NCI-H446 (cell line): ENCODE measurements at places on chromosomes 7 and 10.

DNA sequence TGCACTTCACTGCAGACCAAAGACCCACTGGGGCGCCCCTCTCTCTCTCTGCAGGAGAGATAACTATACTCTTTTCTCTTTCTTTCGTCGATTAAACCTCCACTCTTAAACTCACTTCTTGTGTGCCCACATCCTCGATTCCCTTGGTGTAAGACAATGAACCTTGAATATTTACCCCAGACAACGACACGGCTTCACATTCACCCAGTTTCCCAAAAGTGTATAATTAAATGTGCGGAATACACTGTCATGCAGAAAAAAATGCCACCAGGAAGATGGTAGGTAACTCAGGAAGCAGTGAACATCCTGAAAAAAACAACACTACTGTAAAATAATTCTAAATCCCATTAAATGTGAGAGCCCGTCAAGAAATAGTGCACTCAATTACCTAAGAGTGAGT lies 882.2 kb downstream of the TYW1 start:
- no peak for DNase-seq

DNA sequence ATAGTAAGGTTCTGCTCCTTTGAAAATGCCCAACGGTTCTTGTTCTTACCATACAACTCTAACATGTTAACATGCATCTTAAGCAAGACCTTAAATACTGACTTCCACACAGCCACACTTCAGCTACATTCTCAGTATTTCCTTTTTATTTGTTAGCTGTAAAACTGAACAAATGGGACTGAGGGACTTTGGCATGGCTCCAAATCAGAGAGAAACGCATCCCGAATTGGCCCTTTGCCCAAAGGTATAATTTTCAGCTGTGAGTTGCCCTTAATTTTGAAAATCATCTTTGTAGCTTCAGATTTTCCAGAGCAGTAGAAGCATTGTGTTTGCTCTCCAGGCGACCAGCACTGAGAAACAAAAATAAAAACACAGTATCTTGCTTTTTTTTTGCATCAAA lies 56.4 kb downstream of the NEUROD6 start:
- DNase-seq: peak; percentile 38

DNA sequence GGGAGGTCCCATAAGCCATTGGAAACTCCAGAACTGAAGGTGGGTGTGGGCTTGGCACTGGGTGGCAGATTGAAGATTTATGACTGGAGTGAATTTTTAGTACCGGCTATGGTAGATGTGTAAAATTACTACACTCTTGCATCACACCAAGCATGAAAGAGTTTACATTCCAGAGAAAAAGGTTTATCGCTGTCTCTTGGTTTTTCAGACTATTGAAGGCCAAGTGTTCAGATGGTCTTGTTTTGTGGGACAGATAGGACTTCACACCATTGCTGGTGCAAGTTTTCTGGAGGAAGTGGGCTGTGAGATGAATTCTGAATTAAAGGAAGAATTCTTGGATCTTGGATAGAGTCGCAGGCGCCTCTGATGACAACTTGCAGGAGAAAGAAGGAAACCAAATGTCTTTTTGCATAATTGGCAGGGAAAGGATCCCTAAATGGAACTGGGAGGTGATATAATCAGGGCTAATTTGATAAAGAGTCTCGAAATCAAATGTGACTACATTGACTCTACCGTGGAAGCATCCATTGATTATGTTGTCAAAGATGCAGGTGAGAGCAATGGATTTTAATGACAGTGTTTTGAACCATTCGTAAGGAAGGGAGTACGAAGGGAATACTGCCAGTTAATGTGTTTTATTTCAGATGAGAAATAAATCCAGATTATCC lies 14.2 kb upstream of the NMT2 start:
- DNase-seq: no peak

GRCh38 chr10:86023931-86024280 lies 342.7 kb downstream of the GRID1 start:
- no peak for DNase-seq

GRCh38 chr10:88854684-88855083 lies 3.0 kb upstream of the ANKRD22 start:
- no peak for DNase-seq

DNA sequence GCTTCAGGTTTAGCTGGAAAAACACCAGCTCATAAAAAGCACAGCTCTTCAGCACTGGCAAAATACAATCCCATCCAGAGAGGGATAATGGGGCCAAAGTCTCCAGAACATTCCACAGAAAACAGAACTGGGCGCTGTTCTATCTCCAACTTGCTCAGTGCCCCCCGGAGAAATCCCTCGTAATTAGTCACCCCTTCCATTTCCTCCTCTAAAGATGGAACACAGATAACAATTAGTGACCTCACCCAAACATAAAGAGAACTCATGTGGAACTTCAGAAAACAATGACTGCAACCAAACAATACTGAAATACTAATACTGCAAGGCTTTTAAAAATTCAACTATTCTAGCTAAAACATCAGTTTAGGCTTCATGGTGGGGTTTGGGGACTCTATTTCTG lies 46.3 kb downstream of the KIAA1549 start:
- no peak for DNase-seq

DNA sequence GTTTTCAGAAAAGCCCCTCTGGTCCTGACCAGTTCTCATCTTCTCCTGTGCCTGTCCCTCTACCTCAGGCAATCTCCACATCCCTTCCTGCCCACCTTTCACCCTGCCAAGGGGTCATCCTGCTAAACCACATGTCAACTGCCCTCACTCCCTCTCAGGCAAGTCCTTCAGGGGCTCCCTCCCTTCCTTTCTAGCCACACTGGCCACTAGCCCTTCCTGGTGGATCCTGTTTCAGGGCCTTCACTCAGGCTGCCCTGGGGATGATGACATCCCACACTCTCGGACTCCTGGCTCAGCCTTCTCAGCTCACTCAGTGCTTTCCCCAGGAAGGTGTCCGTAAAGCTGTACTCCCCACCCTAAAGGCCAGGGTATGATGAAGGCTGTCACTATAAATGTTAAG lies 13.4 kb downstream of the STEAP1B start:
- no peak for DNase-seq

DNA sequence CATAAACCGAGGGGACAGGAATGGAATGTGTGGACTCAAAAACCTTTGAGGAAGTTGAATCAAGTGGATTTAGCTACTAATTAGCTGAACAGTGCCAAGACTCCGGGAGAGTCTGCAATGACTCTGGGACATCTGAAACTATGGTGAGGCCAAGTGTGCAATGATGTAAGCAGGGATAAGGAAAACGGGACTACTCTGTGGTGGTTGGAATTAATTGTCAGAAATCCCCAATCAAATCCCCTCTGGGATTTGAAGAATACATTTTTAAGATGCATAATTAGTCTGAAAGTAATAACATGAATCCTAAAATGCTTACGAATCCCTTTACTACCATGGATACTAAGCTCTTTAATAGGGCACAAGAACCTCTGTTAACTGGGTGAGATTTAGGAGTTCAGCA lies 602.8 kb downstream of the NRG3 start:
- DNase-seq: no peak

- DNase-seq: no peak
Observed at GRCh38 chr10:92421550-92421949, 130.6 kb downstream of the MARCHF5 start.

GRCh38 chr7:6205971-6206660 lies 66.3 kb downstream of the CYTH3 start:
- DNase-seq: no peak

- DNase-seq: no peak
Observed at GRCh38 chr10:133415752-133416151, 8.7 kb downstream of the SPRN start.

DNA sequence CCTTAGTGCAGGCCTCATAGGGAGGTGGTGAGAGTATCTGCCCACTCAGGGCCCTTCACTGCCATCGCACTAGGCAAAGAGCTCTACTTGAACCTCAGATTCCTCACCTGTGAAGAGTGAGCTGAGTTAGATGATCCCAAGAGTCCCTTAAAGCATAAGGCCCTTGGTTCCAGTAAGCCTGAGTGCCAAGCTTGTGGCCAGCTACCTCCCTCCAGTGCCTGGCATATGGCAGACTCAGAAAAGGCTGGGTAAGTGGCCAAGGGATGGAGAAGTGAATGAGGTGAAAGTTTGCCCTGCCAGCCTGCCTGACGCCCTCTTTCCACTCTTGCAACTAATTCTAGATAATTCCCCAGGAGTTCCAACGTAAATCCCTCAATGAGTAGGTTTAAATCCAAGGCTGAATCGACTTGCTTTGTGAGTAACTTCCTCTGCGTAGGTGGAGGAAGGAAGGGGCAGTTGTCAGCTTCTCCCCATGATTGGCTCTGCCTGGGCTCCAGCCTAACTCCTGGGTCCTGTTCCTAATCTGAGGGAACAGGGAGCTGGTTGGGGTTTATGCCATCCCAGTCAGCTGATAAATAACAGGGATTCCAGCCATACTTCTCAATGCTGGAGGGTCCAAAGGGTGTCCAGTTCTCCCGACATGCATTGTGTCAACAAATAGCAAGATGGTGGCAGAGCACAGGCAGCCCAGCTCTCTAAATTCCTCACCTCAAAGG lies 14.2 kb downstream of the DUSP5 start:
- DNase-seq: no peak

GRCh38 chr7:100674411-100675104 lies 1.0 kb downstream of the GNB2 start:
- DNase-seq: no peak

- no peak for DNase-seq
Observed at GRCh38 chr10:68221196-68221595, 10.7 kb downstream of the ATOH7 start.

GRCh38 chr10:88309365-88309764 lies 273.8 kb downstream of the RNLS start:
- DNase-seq: no peak

GRCh38 chr7:55786901-55787300 lies 75.7 kb downstream of the SEPTIN14 start:
- DNase-seq: no peak

GRCh38 chr10:123748711-123749110 lies 82.6 kb downstream of the GPR26 start:
- no peak for DNase-seq

DNA sequence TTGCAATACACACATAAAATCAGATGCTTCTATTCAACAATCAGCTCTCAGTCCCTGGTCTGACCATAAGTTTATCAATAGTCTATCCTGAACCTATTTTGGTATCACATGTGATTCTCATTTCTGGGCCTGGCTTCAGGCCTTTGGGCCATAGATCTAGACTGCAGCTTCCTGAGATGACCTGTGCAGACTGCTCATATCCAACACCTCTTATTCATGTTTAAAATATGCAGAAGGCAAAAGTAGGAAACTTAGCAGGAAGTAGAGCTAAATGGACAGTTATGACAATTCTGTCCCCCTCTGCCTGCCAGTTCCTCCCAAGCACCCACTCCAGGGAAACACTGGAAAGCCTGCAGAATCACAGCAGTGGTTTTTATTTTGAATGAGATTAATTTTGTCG lies 53.3 kb downstream of the C7orf25 start:
- no peak for DNase-seq

- DNase-seq: no peak
Observed at GRCh38 chr7:147911201-147911601, 679.4 kb upstream of the C7orf33 start.

DNA sequence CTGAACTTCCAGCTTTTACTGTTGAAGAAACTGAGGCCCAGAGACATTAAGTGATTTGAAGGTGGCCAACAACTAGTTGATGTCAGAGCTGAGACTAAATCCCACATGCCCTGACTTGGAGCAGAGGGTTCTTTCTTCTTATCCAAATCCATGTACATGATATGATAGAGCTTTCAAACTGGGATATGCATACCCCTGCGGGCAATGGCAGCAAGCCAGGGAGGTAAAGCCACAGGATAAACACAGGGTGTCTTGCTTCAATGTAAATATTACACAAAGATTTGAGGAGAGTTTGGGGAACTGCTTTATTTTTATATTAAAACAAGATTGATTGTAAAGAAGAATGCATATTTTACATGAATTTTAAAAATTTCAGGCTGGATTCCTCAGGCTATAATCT lies 2.3 kb upstream of the LRRC72 start:
- DNase-seq: no peak

DNA sequence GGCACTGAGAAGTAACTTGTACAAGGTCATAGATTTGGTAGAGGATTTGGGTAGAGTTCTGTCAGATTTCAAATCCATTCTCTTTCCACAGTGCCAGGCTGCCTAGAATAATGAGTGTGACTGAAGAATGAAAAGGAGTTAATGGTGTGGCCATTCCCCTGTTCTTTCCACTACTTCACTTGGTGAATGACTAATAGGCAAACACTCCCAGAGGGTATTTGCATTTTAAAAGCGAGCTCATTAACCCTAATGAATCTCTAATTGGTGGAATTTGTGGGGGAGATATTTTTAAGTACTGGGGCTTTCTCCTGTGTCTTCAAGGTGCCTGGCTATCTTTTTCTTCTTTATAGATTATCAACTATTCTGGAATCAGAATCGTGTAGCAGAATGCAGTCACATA lies 74.8 kb upstream of the RPA3 start:
- DNase-seq: no peak

DNA sequence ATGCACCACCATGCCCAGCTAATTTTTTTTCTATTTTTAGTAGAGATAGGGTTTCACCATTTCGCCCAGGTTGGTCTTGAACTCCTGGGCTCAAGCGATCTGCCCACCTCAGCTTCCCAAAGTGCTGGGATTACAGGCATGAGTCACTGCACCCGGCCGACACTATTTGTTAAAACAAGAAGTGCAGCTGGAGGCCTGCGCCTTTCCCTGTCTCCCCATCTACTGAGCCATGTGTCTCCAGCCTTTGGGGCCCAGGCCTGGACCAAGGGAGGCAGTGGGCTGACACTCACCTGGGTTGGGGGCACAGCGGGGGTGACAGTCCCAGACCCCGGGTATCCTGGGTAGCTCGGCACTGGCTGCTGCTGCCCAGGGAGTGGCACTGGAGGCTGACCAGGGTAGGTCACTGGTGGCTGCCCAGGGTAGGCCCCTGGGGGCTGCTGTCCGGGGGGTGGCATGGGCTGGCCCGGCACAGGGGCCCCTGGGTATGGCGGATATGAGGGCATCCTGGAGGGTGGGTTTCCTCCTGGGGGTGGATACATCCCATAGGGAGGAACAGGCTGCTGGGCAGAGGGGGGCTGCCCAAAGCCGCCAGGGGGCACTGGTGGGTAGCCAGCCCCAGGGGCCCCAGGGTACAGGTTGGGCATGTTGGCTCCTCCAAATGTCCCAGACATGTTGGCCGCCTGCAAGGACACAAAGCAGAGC lies 36.3 kb downstream of the PLAC9 start:
- no peak for DNase-seq

- DNase-seq: no peak
Observed at GRCh38 chr7:148850564-148850963, 33.5 kb downstream of the EZH2 start.

DNA sequence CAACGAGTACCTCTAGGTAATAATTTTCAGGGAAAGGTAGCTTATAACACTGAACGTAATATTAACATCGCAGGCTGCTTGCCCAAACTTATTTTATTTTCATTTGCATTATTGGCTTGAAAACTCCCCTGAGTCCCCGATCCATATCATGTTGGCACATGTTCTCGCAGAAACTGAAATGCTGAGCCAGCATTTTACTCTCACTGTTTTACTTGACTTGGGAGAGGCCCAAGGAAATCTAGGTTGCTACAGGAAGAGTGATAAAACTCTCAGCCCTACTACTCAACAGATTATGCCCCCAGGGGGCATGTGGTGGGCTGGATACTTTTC lies 183.5 kb upstream of the HABP2 start:
- no peak for DNase-seq

GRCh38 chr7:107982918-107983389 lies 20.0 kb downstream of the LAMB1 start:
- DNase-seq: peak; percentile 77

- DNase-seq: no peak
Observed at GRCh38 chr10:48306265-48306869, at the start of gene MAPK8. TSS of gene MAPK8 (plus strand) at chr10:48306677. CDS start at chr10:48401661, 94,984 bp downstream.

- DNase-seq: no peak
Observed at GRCh38 chr7:29442146-29442545, 121.5 kb upstream of the PRR15 start.
